ENCODE measurements at places on chromosomes 13 and 19. TPM values are rescaled to one million over a fixed set of nuclear protein-coding genes. Genes with fewer than 3 reads are reported as not detected.

CLEC17A gene
- not detected for total RNA-seq

B3GNT8 gene
- 0.92 TPM for total RNA-seq

PRODH2 gene
- total RNA-seq: not detected

DNA sequence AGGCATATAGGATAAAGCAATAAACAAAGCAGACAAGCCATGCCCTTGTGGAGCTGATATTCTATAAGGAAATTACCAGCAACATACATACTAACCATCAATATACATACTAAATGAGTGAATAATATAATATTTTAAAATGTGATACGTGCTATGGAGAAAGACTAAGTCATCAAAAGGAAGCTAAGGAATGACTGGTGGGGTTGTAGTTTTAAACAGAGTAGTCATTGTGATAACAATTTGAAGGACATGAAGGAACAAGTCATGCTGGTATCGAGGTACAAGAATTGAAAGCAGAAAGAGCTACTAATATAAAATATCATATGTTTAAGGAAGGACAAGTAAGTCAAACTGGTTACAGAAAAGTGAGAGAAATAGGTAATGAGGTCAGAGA is 894.9 kb upstream of the PCDH9 start:
- no peak for DNase-seq

GRCh38 chr13:75861786-75862185 is 225.7 kb downstream of the LMO7 start:
- DNase-seq: no peak
